ENCODE measurements at places on chromosomes 11 and 22. TPM values are rescaled to one million over a fixed set of nuclear protein-coding genes. Genes with fewer than 3 reads are reported as not detected.
A peak's percentile ranks its signal among the peaks of the same experiment; 100 is the strongest.

The LMNTD2 gene
- total RNA-seq, result 1.1 TPM

The IGSF22 gene
- total RNA-seq, result 1.7 TPM

The RBMXL2 gene
- total RNA-seq, result not detected

The MUC2 gene
- not detected for total RNA-seq

The SYT12 gene
- 0.18 TPM for total RNA-seq

The NAALAD2 gene
- 0.68 TPM for total RNA-seq

DNA sequence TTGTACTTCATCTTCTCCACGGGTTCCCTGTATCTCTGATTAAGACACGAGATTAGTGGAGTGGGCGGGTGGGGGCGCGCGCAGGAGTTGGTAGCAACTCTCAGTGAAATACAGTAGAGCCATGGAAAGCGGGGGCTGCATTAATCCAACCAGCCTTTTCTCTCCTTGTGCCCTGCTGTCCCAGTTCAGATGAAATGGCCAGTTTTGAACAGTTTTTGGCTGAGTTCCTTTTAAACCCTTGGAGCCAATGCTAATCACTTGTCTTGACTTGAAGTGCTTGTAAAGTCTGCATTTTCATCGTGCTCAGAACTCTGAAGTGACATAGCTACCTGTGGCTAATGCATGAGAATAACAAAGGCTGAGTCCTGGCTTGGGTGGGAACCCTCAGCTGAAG, 734 bp upstream of the TMEM123 start:
- no peak for DNase-seq

- no peak for DNase-seq
Measured at GRCh38 chr22:23908587-23909205, 14.5 kb downstream of the MIF start.

GRCh38 chr11:69193629-69194028, 37.9 kb downstream of the SMIM38 start:
- DNase-seq, result no peak

GRCh38 chr11:31050061-31050765, 319.3 kb downstream of the DCDC1 start:
- no peak for DNase-seq

DNA sequence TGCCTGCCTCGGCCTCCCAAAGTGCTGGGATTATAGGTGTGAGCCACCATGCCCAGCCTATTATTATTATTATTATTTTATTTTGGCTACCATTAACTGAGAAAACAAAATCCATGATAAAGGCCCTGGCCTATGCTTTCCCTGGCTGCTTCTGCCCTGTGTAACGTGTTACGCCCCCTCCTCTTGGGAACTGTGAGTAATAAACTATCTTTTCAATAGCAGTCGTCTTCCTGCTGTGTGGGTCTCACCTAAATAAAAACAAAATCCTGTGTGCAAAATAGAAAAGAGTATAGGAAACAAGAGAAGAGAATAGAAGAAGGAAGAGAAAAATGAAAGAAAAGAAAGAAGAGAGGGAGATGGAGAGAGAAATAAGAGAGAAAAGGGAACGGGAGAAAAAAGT, 237.0 kb downstream of the MIAT start:
- DNase-seq, result no peak

DNA sequence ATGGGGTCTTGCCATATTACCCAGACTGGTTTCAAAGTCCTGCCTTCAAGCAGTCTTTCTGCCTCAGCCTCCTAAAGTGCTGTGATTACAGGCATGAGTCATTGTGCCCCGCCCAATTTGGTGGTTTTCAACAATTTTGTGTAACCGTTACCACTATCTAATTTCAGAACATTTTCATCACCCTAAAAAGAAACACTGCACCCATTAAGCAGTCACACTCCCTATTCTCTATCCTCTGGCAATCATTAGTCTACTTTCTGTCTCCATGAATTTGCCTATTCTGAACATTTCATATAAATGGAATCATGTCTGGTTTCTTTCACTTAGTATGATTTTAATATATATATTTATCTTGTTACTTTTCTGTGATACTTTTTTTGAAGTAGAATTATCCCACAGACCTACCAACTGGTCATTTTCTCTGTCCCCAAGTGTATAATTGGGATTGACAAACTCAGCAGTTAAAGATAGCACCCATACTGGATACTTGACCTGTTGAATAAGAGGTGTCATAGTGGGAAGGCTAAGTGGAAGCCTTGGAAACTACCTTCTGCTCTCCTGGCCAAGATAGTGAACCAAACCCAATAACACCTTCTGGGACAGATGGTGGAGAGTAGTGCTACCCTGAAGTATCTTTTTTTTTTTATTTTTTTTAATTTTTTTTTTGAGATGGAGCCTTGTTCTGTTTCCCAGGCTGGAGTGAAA, 64.8 kb downstream of the STIM1 start:
- DNase-seq, result peak; percentile 46

GRCh38 chr11:4041731-4042391, 52.7 kb upstream of the RRM1 start:
- no peak for DNase-seq

GRCh38 chr11:115739878-115740277, 235.7 kb upstream of the CADM1 start:
- DNase-seq, result no peak

GRCh38 chr11:74519710-74520109, 26.2 kb upstream of the LIPT2 start:
- no peak for DNase-seq

DNA sequence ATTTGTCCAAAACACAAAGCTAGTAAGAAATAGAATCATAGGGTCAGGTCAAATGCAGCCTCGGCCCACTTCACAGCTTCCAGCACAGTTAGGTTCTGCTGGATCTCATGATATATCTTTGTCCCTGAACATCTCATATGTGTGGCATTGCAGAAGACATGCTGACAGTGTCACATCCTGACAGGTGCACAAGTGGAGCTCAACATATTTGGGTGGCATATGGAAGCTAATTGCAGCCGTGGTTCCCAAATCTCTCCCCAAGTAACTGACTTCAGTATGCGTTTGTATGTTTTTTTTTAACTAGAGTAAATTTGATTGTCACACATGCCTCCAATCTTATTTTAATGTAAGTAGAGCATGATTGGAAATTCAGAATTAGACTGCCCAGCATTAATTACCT, 33.4 kb downstream of the NAV2 start:
- no peak for DNase-seq
